ENCODE measurements at places on chromosomes 4 and X.

DNA sequence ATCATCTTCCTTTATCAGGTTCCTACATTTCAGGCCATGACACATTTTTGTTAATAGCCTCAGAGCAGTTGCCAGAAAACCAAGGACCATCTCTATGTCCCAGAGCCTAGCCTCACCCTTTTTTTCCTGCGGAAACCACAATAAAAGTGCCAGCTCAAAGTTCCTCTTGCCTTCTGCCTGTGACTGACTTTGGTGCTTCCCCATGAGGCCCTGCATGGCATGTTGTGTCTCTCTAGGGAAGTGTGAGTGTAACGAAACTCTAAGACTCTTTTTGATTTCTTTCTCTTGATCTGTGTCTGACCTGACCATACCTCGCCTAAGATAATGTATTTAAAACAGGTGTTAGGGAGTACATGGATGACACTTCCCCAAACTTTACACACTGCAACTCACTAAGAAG lies 642.3 kb upstream of the BOD1L1 start:
- DNase-seq = no peak

DNA sequence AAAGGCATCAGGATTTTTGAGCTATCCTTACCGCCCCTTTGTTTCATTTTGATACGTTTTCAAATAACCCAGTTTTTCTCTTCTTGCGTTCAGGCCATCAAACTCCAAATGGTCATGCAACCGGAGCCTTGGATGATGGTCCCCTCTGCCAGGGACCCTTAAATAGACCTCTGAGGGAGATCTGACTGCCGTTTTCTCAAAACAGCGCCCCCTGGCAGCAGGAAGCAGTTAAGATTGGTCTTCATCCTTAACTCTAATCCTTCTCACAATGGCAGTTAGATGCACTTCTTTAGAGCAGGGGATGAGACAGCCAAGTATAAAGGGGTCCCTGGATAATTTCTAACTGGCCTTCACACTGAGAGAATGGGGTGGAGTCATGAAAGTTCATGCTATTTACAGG lies 525.0 kb upstream of the SPANXN1 start:
- no peak for DNase-seq

- no peak for DNase-seq
These were observed 1.2 kb upstream of the LETM1 start for GRCh38 chr4:1856943-1857699.

GRCh38 chrX:7399373-7399772 lies 251.4 kb upstream of the PUDP start:
- DNase-seq = no peak

DNA sequence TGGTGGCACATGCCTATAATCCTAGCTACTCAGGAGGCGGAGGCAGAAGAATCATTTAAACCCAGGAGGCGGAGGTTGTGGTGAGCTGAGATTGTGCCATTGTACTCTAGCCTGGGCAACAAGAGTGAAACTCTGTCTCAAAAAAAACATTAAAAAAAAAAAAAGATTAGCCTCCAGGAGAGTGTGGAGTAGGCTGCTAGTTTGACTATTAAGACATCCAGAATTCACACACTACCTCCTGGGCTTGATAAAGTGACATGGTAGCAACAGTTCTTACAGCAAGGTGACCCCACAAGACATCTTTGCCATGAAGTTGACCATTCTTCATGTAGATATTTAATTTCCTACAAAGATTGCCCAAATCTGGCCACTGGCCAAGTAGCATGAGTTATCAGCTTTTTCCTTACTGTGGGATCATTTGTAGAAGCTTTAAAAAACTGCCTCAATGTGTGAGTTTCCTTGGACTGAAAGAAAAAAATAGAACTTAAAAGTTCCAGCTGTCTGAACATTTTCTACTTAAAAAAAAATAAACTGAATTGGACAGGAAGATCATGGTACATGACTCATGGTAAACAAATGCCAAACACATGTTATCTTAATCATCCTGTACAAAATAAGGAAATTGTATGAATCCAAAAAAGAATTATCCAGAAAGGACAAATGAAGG lies 35.3 kb upstream of the SPRY1 start:
- DNase-seq = peak; percentile 77

DNA sequence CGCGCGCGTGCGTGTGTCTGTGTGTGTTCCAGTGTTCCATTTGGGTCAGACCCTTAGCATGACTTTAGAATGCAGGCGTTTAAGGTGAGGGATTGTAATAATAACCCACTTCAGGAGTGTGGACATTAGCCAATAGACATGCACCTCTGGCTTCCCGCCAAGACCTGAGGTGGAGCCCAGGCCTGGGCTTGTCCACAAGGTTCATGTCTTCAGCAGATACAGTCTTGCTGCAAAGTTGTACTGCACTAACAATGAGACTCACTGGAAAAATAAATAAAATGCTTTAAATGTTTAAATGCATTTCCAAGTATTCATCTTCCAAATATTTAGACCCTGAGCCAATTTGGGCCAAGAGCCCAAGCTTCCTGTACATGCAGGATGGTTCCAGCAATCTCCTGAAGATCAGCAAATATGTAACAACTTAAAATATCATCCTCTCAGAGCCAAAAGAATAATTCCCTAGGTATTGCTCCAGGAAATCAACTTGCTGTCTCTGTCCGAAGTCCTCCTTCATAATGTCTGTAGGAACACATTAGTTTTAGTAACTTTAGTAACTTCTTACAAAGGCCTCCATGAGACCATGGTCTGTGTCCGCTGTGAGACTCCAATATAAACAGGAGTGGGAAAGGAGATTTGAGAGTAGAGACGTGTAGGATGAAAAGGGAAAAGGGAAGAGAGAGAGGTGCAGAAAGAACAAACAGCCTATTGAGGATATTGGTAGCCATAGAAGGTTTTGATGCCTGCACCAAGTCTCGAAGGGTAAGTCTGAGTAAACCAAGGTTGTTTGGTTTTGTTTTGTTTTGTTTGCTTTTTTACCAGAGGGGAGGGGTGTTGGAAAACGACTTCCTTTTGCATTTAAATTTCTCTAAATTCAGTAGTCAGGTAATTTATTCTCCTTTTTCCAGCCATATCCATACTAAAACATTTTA lies 98.5 kb upstream of the KLF3 start:
- DNase-seq = peak; percentile 11

- no peak for DNase-seq
These were observed 13.2 kb downstream of the PSAPL1 start for GRCh38 chr4:7421356-7422150.

GRCh38 chrX:20057479-20057878 lies 59.2 kb downstream of the MAP7D2 start:
- no peak for DNase-seq

DNA sequence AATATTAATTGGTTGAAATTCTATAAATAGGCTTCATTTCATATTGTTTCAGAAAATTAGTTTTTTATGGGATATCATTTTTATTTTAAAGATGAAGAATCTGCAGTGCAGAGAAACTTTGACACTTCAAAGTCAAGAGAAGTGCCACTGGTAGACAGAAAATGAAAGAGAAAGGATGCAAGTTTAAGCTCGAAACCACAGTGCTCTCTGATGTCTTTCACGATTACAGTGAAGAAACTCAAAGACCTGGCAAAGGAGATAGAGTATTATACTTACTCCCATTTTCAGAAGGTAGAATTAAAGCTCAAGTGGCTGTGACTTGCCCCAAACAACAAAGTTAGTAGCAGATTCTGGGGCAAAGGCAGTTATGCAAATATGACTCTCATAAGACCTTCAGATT lies 745.4 kb downstream of the TECRL start:
- no peak for DNase-seq

GRCh38 chr4:13872155-13872554 lies 244.6 kb upstream of the BOD1L1 start:
- DNase-seq = peak; percentile 17

DNA sequence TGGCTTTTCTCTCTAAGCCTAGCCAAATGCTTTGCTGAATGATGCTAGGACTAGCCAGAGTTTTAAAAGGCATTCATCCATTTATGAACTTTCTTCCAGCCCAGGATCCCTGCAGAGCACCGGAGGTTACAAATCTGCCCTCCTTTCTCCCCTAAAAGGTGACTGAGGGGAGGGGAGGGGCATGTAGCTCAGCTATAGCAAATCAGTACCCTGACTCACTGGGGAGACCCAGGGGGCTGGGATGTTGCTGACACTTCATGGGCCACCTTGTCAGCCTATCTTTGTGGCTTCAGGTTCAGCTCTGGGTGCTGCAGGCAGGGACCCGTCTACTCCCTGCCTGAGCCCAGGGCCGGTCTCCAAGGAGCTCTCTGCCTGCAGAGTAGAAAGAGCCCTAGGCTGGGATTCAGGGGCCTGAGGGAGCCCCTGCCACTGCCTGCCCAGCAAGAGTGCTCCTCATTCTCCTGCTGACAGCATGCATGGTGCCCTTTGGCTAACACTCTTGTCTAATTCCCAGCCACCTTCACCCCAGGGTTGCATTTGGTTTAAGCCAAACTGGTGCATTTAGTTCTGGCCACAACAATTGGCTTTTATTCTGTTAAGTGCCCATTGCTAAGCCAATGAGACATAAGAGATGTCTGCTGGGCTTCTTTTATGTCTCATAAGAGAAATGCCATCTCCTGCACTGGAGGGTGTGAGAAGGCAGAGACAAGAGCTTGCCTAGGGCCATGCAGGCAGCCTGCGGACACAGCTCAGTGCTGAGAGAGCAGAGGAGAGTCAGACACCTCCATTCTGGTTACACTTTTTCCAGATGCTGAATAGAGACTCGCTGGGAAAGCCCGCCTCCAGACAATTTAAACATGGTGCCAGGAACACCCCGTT lies 11.9 kb upstream of the UBA6 start:
- DNase-seq = no peak
